ENCODE measurements at places on chromosomes 4 and X.
A peak's percentile ranks its signal among the peaks of the same experiment; 100 is the strongest.

DNA sequence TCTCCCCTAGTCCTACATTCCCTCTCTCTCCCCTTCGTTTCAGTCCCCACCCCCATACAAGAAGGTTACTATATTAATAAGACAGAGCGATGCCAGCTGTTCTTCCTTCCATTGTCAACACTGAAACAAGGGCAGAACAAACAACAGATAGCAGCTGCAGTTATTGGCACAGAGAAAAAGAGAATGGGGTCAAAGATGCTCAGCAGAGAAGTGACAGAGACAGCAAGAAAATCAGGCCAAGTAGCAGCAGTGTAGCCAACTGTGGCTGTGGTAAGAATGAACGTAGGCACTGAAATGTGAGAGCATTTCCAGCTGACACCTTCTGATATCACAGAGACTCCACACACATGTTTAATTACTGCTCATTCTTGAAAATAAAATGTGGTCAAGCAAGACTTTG is 641.8 kb downstream of the FSTL5 start:
- DNase-seq, result no peak

- DNase-seq, result no peak
Measured at GRCh38 chrX:132712350-132712749, 223.5 kb upstream of the MBNL3 start.

GRCh38 chrX:51860679-51861078 is 32.7 kb upstream of the MAGED1 start:
- no peak for DNase-seq

- no peak for DNase-seq
Measured at GRCh38 chrX:69614886-69615285, 1.0 kb upstream of the EDA start.

- DNase-seq, result no peak
Measured at GRCh38 chr4:7391637-7392437, 42.9 kb downstream of the PSAPL1 start.

- no peak for DNase-seq
Measured at GRCh38 chr4:6116696-6117285, 83.6 kb downstream of the JAKMIP1 start.

- DNase-seq, result no peak
Measured at GRCh38 chrX:48505481-48505880, 3.3 kb upstream of the PORCN start.

GRCh38 chrX:85084770-85085393 is 81.2 kb downstream of the APOOL start:
- peak; percentile 8 for DNase-seq

DNA sequence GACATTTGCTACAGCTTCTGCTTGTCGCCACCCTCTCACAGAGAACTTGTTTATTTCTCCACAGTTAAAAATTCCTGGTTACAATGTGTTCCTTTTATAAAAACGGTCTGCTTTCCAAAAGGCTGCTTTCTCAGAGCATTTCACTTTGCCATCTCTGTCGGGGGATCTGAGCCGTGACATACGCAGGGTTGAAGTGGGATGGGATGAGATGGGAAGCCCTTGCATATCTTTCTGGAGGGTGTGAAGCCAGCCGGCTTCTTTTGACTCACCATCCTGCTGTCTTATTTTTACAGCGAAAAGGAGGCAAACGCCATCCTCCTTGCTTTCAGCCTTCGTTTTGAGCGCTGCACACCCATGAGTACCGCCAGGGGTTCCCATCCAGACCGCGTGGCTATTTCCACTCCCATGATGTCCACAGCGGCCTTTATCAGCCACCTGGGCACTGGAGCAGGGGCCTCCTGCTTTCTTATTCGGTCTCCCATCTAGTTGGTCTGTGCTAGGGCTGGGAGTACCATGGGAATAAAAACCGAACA is 99.8 kb upstream of the GATB start:
- no peak for DNase-seq

GRCh38 chr4:158079661-158080060 is 93.2 kb downstream of the GASK1B start:
- DNase-seq, result no peak

- peak; percentile 25 for DNase-seq
Measured at GRCh38 chrX:136250191-136251040, 784 bp downstream of the MAP7D3 start.

DNA sequence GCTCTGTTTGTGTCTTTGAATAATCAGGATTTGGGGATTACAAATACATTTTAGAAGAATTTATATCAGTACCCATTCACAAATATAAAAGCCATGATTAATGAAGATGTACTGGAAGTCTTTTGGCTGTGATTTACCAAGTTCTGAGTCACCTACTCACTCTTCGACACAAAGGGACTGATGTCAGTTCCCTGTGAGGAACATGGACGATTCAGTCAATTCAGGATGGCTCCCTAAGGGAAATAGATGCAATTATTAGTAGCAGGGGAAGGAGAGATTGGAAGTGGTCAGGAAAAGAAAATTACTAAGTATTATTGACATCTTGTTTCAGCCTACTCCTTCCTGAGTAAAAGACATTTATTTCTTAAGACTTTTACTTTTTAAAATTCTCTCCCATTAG is 550.7 kb upstream of the SLIT2 start:
- no peak for DNase-seq

- DNase-seq, result no peak
Measured at GRCh38 chr4:11440481-11441193, 11.9 kb upstream of the HS3ST1 start.

DNA sequence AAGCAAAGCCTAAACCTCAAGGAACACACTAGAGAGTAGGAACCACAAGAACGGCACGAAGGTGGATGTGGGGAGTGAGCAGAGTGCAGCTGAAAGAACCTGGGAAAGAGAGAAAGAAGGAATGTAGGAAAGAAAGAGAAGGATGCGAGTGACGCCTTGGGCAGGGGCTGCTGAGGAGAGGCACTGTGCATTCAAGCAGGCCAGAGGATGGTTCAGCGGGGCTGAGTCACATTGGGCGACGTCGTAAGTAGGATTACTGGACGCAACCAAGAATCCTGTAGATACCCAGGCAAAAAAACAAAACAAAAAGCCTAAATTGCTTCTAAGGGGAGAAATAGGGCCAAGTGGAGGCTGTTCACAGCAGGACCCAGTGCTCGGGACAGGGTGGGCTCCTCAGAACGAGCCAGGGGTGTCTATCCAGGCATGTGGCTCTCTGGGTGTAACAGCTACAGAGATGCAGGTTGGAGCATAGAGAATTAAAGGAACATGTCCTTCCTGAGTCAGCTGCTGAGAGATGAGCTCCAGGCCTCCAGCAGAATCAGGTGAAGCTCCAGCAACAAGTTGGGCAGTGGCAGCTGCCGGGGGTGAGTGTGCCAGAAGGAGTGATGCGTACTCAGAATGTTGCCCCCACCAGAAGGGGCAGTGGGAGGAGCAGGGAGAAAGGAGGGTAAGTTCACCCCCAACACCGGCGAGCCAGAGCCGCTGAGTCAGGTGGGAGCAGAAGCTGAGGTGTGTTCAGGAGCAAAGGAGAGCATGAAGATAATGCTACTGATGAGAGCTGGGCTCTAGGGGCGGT is 38.6 kb downstream of the NELFA start:
- no peak for DNase-seq

DNA sequence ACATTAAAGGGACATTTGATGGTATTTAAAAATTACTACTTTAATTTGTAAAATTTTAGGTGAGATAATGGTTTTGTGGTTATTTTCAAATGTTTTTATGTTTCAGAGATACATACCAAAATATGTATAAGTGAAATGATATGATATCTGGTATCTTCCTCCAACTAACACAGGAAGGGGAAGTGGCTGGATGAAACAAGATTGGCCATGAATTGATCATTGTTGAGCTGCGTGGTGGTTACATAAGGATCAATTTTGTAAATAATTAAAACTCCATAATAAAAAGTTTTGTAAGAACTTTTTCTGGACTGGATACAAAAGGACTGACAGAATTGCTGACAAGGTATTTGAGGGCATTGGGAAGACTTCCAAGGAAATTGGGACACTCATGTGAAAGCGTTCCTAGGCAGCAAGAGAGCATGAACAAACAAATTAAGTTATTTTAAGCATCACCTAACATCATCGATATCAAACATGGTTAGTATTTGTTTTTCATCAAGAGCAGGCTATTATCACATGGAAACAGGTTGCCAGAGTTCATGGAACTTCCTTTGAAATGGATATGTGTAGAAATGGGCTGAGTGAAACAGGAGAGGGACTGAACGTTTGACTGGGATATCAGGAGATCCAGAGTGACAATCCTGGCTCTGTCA is 4.4 kb upstream of the PGM2 start:
- no peak for DNase-seq

DNA sequence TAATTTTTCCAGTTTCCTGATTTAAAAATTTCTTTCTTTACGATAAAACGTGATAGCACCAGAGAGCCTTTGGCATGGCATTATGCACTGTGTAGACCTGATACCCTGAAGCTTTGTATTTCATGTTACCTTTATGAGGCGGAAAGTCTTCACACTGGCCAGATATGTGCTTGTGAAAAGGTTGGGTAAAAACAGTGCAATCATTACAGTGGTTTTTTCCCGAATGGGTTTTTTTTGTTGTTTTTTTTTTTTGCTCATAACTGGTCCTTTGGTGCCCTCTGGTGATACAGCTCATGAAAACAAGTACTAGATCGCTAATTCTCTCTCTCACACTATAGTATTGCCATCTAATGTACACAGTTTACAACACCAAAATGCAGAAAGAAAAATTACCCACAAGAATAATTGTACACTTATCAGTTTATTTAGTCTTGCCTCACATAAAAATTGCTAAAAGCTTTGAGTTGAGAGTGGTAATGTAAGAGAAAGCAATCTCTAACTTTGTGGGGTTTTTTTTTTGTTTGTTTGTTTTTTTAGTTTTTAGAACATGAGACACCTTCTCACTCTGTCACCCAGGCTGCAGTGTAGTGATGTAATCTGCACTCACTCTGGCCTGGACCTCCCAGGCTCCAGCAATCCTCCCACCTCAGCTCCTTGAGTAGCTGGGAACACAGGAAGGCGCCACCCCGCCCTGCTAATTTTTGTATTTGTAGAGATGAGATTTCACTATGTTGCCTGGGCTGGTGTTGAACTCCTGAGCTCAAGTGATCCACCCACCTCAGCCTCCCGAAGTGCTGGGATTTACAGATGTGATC is 21.3 kb downstream of the SPCS3 start:
- DNase-seq, result no peak

GRCh38 chr4:157667836-157668235 is 447.3 kb downstream of the GRIA2 start:
- DNase-seq, result no peak

DNA sequence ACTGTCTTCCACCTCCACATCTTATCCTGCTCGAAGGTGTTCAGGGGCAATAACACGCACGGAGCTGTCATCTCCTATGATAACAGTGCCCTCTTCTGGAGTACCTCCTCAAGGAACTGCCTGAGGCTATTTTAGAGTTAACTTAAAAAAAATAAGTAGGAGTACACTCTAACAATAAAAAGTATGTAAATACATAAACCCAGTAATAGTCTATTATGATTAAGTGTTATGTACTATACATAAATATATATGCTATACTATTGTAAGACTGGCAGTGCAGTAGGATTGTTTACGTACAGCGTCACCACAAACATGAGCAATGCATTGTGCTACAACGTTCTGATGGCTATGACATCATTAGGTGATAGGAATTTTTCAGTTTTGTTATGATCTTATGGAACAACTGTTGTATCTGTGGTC is 34.5 kb upstream of the TLR2 start:
- DNase-seq, result no peak

DNA sequence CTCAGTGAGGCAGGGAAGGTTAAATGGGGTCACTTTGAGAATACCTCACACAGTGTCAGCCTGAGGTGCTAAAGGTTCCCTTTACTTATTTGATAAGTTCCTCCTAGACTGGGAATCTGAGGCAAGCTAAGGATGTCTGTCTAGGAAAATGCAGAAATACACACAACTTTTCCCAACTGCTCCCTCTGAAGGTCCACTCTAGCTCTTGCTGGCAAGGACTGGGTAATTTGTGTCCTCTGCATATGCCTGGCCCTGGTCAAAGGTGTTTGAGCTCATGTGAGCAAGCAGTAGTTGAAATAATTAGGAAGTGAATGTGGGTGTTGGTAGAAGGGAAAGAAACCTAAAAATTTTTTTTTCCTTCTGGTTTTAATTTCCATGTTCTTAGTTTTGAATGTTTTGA is 21.3 kb downstream of the TXLNG start:
- no peak for DNase-seq

GRCh38 chr4:151034829-151035228 is 19.7 kb upstream of the LRBA start:
- DNase-seq, result no peak

DNA sequence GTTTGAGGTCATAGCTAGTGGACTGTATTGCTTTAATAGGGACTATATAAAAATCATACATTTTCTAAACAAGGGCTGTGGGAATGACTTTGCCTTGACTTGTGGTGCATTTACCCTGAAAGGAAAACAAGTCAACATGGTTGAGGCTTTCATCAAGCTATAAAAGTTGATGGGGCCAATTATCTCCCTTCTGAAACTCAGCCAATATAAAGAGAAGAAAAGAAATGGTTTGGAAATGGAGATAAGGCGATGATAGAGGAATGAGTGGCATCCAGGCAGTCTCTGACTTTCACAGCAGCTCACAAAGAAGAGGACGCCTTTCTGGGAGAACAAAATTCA is 118.7 kb downstream of the SMARCA1 start:
- DNase-seq, result no peak
